NCI-H2081 (cell line): ENCODE measurements at places on chromosomes 1 and 21.

DNA sequence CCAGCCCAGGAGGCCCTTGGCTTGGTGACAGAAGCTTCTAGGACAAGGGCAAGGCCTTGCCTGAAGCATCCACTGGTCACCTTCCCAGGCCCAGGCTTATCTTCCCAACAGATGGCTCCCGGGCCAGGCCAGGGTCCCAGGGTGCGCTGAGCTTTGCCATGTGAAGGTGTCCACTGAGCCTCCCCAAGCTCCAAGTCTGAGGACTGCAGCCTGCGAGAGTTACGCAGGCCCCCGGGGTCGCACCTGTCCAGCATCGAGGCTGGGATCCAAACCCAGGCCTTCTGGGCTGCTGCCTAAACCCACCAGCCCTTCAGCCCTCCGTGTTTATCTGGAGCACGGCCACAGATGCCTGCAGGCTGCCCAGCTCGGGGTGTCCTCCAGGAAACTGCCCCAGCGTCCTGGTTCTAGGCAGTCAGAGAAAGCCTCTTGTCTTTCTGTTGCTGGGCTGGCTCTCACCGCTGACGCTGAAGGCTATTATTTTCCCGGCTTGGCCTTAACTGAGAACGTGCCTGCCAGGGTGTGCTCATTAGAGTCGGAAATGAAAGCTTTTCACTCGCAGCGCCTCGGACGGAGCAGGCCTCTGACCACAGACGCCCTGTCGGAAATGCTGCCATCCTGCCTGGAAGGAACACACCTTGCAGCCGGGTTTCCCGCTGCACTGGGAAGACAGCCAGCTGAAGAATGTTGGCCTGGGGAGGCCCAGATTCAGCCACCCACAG, 71.4 kb downstream of the MEGF6 start:
- no peak for DNase-seq

DNA sequence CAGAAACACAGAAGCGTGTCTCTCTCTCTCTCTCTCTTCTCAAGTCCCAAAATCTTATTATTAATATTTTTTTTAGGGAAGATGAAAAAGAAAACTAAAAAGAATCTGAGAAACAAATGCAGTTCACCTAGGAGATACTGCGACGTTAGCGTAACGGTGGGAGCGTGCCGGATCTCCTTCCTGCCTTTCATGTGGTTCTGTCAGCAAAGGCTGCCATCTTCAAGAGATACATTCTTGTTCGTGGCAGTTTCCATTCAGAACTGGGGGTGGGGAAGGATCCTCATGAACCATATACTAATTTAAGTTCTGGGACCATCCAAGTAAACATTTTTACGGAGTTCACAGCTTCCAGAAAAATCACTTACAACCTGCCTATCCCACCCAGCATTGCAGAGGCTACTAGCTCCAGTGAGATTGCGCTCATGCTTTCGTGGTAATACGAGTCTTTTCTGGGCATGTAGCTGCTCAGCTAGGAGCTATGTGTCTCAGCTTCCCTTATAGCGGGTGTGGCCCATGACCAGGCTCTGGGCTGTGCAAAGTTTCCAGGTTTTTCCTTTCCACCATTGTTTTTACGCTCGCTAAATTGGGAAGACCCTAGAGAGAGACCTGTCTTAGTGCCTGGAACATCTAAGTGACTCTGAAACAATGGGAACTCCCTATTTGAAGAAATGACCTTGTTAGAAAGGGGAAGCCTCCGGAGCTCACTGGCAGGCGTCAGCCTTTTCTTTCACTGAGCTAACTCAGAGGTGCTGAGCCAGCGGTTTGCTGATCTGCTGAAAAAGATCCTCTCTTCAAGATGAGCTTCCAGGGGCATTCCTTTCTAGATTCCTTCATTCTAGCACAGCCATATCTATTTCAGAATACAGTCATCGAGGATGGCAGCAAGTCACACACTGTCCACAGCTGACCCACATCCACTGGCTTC, 17.3 kb downstream of the SLAMF1 start:
- DNase-seq = no peak

GRCh38 chr21:45410865-45411809, 6.2 kb downstream of the COL18A1 start:
- DNase-seq = no peak

DNA sequence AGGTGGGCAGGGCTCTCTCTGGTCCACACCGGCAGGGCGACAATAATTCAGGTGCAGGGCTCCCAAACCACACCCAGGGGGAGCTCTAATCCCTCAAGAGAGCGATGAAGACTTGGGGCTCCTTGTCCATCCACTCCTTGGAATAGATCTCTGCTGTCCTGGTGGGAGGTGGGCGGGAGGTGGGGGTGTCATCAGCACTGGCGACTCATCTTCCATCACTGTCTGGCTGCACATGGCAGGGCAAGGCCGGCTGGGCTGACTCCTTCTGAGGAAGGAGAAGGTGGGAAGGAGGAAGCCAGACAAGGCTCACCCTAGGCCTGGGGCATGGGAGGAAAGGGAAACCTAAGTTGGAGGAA, 29.3 kb downstream of the TNNT2 start:
- peak; percentile 46 for DNase-seq

DNA sequence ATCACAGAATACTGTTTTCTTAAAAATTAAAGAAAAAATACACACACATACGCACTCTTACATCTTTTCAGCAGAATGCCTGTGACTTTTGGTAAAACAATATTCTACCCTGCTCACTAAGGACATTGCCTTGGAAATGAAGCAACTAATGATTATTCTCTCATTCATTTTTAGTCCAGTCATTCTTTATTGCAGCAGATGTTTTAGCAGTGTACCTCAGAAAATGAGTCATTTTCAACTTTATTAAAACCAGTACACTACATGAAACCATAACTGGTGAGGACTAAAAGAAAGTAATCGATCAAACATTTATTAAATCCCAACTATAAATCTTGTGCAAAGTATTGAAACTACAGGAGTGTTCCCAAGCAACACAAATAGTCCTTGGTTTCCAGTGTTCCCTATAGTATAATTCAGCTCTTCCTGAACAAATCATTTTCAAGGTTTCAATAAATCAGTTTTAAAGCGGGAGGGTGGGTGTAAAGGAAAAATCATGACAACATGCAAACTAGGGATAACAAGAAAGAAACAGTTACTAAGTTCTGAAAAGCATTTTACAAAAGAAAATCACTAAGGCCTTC, 114.2 kb downstream of the ADGRL4 start:
- no peak for DNase-seq

GRCh38 chr1:58116284-58116683, 430.2 kb downstream of the OMA1 start:
- DNase-seq = no peak

GRCh38 chr1:1204998-1205768, 1.2 kb downstream of the TNFRSF18 start:
- no peak for DNase-seq

- DNase-seq = no peak
Measured at GRCh38 chr1:244974550-244974949, 110.2 kb upstream of the HNRNPU start.

GRCh38 chr1:10228528-10228927, 18.2 kb downstream of the KIF1B start:
- DNase-seq = no peak

- DNase-seq = no peak
Measured at GRCh38 chr1:17885663-17886320, 130.7 kb downstream of the ACTL8 start.

- DNase-seq = no peak
Measured at GRCh38 chr1:215044151-215044550, 38.4 kb upstream of the KCNK2 start.

DNA sequence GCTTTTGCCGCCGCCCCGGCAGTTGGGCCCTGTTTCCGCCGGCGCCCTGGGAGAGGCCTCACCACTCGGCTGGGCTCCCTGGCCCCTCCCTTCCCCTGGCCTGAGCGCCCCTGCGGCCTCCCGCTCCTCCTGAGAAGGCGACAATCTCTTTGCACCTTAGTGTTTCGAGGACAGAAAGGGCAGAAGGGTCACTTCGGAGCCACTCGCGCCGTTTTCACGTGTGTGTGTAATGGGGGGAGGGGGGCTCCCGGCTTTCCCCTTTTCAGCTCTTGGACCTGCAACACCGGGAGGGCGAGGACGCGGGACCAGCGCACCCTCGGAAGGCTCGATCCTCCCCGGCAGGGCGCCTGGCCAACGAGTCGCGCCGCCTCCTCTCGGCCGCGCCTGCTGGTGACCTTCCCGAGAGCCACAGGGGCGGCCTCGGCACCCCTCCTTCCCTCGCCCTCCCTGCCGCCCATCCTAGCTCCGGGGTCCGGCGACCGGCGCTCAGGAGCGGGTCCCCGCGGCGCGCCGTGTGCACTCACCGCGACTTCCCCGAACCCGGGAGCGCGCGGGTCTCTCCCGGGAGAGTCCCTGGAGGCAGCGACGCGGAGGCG, 432 bp upstream of the SIM2 start:
- no peak for DNase-seq

DNA sequence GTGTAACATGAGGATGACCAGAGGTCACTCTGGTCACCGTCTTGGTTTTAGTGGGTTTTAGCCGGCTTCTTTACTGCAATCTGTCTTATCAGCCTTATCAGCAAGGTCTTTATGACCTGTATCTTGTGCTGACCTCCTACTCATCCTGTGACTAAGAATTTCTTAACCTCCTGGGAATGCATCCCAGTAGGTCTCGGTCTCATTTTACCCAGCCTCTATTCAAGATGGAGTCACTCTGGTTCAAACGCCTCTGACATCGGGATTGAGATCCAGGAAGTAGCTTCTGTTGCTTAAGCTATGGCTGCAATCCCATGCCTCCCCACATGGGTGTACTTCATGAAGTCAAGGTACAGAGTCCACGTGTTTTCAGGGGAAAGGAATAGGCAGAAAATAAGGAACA, 19.9 kb downstream of the FMN2 start:
- DNase-seq = no peak

- DNase-seq = no peak
Measured at GRCh38 chr21:14889080-14889810, 175.6 kb downstream of the NRIP1 start.

GRCh38 chr1:11364170-11364569, 91.2 kb downstream of the UBIAD1 start:
- DNase-seq = no peak

GRCh38 chr1:180123463-180123936, 31.2 kb upstream of the QSOX1 start:
- no peak for DNase-seq

DNA sequence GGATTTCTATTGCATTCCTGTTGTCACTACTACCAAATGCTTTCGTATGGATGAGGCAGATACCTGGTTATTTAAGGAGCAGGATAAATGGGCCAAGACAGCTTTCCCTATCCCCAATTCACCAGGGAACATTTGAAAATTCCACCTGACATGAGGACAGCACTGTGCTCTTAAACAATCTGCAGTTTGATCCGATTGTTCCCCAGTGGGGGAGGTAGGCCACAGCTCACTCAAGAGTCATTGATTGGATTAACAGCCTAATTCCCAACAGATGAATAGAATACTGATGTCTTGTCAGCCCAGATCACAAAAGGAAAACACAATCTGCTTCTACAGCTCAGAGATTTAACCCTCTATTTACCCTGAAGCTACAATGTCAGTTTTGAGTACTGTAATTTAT, 123.9 kb downstream of the LHX4 start:
- no peak for DNase-seq

DNA sequence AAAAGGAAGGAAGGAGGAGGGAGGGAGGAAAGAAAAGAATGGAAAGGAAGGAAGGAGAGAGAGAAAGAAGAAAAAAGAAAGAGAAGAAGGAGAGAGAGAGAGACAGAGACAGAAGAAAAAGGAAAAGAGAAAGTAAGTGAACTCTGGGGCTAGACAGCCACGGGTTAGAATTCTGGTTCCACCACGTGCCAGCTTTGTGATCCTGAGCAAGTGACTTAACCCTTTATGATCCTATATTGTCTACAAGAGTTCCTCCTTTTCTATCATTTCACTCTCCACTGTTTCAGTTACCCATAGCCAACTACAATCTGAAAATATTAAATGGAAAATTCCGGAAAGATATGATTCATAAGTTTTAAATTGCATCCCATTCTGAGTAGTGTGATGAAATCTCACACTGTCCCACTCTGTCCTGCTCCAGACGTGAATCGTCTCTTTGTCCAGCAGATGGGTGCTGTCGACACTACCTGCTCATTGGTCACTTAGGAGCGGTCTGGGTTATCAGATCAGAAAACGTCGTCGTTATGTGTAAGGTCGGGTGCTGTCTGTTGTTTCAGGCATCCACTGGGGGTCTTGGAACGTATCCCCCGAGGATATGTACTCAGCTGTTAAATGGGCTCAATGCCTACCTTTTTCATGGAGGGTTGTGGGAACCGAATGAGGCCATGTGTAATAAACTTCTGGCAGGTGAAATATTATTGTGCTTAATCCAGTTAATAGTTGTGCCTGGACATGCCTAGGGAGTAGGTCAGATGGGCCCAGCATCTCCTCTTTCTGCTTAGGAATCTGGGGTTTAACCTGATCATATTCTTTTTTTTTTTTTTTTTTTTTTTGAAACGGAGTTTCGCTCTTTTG, 19.1 kb downstream of the TMEM51 start:
- DNase-seq = no peak

- no peak for DNase-seq
Measured at GRCh38 chr21:40215941-40216340, 348.7 kb downstream of the PCP4 start.

DNA sequence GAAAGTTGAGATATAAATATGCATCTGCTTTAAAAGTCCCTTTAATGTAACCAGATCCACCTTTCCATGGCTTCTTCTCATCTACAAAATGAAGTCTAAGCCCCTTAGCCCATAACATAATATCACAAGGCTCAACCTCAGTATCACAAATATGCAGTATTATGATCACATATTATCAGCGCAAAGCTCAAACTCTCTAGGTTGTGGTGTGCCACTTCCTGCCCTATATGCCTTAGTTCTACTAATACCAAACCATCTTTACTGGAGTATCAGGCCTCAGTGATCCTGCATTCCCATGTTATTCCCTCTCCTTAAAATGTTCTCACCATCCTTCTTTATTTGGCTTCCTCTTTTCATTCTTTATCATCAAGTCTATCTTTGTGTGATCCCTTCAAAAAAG, 301.8 kb downstream of the NEGR1 start:
- DNase-seq = no peak

- DNase-seq = no peak
Measured at GRCh38 chr1:197235355-197235754, 32.7 kb upstream of the CRB1 start.

GRCh38 chr21:42760951-42761751, 107.7 kb downstream of the PDE9A start:
- DNase-seq = no peak
